Activated CD4-positive, alpha-beta T cell treated with anti-CD3 and anti-CD28 coated beads, Interleukin-2, amount 50 U/mL, for 1 hour (primary cell): ENCODE measurements at places on chromosomes 5 and 9.

DNA sequence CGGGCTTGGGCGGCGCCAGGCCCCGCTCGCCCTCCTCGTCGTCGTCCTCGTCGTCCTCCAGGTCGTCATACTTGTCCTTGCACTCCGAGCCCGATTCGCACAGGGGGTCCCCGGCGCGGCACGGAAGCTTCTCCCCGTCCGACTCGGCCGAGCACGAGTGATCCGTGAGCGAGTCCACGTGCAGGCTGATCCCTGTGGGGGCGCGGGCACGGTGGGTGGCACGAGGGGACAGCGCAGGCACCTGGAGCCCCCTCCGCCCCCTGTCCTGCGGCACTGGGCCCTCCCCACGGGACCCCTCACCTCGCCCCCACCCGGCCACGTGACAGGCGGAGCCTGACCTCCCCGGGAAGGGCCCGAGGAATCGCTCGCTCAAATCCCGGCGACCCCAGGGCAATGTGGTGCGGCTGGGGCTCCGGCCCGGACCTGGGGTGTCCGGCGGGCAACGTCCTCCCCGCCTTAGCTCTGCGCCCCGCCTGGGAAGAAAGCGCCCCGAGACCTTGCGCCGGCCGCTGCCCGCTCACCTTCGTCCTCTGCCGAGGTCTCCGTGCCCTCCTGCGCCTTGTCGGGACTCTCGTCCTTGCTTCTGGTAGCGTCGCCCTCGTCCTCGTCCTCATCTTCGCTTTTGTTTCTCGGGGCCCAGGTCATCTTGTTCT, 2.5 kb downstream of the IRX2 start:
- no peak for DNase-seq

DNA sequence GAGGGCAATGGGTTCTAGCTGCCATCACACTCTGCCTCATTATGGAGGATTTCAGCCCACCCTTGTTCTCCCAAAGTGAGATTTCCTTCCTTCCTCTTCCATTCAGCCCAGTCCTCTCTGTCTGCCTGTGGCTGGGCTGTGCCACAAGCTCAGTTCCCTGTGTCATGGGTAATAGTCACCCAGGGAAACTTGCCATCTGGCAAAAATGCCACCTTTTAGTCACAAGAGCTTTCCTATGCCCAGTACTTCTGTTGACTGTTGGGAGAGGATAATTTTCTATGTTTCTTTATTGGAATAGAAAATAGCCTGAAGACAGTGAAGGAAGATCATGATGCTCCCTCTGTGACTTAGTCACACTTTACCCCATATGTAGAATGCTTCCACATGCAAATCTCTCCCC, 71.4 kb downstream of the TLR4 start:
- DNase-seq = no peak

- DNase-seq = no peak
Measured at GRCh38 chr5:150311015-150311692, 8.4 kb upstream of the ARSI start.

GRCh38 chr5:43137326-43137725, 16.6 kb downstream of the ZNF131 start:
- DNase-seq = no peak

DNA sequence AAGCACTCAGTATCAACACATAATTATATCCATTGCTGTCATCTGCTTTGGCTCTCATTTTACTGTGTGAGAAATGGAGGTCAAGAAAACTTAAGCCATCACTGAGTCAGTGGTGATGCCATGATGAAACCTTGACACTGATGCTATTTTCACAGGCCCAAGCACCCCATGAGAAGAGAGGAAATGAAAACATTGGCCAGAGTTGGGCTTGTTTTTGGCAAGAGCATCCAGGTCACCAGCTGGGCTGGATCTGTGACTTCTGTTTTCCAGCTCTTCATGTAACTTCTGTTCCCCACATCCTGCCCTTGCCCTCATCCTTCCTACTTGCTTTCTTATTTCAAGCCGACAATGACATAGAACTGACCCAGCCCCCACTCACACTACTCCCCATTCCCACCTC, 10.0 kb downstream of the LCP2 start:
- DNase-seq = no peak

DNA sequence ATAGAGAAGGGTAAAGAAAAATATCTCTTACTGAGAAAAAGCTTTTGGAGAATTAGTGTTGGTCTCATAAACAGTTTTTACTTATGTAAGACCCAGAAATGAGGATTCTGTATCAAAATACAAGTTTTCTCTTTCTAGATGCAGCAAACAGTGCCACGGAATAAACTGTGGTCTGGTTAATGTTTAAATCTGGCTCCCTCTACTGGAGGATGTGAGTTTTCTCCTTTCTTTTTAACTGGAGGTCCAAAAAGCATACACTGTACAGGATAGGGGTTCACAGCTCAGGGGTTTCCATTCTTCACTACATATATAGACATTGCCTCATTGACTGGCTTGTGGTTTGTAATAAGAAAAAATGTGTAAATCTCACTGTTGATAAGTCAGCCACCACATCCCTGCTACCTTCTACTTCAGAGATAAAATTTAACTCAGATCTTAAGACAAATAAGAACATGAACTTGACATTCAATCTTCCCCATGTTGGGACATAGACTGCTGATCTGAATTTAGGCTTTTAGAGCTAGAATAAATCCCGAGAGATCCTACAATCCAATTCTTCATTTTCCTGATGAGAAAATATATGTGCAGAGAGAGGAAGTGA, 98.9 kb downstream of the CFAP95 start:
- no peak for DNase-seq
